Metanephros (tissue), 2 donors: ENCODE measurements at places on chromosomes 2 and 18. TPM values are rescaled to one million over a fixed set of nuclear protein-coding genes. Genes with fewer than 3 reads are reported as not detected.

MDH1B gene
- 7.0 TPM for total RNA-seq

REG3G gene
- total RNA-seq = not detected

ENOSF1 gene
- total RNA-seq = 78.3 TPM

FAM110C gene
- 12.0 TPM for total RNA-seq

WNT10A gene
- total RNA-seq = 2.0 TPM

HOXD13 gene
- total RNA-seq = 0.06 TPM

LYPD6B gene
- 13.0 TPM for total RNA-seq

FOXI3 gene
- total RNA-seq = 0.06 TPM

IMPA2 gene
- total RNA-seq = 116 TPM

REG3A gene
- total RNA-seq = not detected

ZBTB7C gene
- 9.7 TPM for total RNA-seq

SCYGR4 gene
- total RNA-seq = not detected

ERICH2 gene
- total RNA-seq = not detected

IMP4 gene
- 42.7 TPM for total RNA-seq

AFF3 gene
- total RNA-seq = 52.7 TPM

PSMD14 gene
- 36.5 TPM for total RNA-seq

LOXHD1 gene
- 2.2 TPM for total RNA-seq

MCFD2 gene
- 67.7 TPM for total RNA-seq

ACTG2 gene
- 2.6 TPM for total RNA-seq

CCDC141 gene
- total RNA-seq = 8.2 TPM

SF3B6 gene
- 94.9 TPM for total RNA-seq

PTPRN gene
- total RNA-seq = 0.88 TPM

DNMT3A gene
- 86.4 TPM for total RNA-seq

SETBP1 gene
- total RNA-seq = 48.8 TPM

GMPPA gene
- total RNA-seq = 31.6 TPM
